Hypothalamus (tissue), 51 donors: ENCODE measurements at places on chromosomes 1 and 21.

GRCh38 chr21:28714777-28715464 is 277.8 kb downstream of the LTN1 start:
- DNase-seq = no peak

- DNase-seq = no peak
Observed at GRCh38 chr1:6796095-6796494, 10.8 kb downstream of the CAMTA1 start.

DNA sequence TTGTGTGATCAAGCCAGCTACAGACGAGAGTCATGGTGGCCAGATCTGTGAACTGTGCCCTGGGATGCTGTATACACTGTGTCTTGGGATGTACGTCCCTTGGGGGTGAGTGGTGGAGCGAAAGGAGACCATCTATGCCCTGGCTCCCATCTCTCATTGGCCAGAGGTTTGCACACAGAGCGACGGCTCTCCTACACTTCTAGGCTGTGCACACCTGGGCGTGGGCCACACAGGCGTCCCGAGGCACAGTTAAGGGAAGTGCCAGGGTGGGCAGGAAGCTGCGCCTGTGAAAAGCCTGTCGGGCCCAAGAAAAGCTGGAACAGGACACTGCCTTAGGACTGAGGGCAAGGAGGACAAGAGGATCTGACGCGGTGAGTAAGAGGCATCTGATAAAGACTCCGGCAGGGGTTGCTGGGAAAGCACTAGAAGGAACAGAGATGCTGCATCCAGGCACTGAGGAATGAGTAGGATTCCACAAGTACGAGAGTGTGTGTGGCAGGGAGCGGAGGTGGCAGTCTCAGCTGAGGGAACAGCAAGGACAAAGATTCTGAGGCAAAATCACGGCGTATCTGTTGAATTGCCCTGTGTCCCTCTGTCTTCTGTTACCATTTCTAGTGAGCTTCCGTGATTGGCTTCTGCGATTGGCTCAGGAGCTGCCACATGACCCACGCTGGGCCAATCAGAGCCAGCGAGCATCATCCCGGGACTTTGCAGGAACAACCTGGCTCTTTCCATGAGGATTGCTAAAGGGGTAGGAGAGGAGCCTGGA is 67.9 kb upstream of the ZBTB40 start:
- DNase-seq = no peak

DNA sequence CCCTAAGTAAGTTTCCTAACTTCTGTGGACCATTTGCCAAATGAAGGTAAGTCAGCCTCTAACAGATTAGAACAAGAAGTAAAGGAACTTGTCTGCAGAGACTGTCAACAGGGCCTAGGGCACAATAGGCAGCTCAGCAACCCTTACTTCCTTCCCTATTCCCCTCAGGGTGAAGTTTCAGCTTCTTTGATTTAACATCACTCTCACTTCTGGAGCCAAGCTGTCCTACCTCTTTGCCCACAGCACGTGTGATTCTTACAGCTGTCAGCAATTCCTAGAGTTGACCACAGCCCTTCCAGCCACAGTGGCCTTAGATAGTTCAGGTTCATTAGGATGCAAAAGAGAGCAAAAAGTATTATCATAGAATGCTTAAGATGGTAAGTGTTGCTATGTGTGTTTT is 7.6 kb upstream of the EIF4G3 start:
- DNase-seq = no peak

- no peak for DNase-seq
Observed at GRCh38 chr1:147717051-147717705, 43.2 kb downstream of the GJA5 start.

- no peak for DNase-seq
Observed at GRCh38 chr1:161119092-161119903, 1.4 kb downstream of the NIT1 start.

GRCh38 chr1:212728606-212729005 is 29.0 kb upstream of the BATF3 start:
- DNase-seq = no peak

DNA sequence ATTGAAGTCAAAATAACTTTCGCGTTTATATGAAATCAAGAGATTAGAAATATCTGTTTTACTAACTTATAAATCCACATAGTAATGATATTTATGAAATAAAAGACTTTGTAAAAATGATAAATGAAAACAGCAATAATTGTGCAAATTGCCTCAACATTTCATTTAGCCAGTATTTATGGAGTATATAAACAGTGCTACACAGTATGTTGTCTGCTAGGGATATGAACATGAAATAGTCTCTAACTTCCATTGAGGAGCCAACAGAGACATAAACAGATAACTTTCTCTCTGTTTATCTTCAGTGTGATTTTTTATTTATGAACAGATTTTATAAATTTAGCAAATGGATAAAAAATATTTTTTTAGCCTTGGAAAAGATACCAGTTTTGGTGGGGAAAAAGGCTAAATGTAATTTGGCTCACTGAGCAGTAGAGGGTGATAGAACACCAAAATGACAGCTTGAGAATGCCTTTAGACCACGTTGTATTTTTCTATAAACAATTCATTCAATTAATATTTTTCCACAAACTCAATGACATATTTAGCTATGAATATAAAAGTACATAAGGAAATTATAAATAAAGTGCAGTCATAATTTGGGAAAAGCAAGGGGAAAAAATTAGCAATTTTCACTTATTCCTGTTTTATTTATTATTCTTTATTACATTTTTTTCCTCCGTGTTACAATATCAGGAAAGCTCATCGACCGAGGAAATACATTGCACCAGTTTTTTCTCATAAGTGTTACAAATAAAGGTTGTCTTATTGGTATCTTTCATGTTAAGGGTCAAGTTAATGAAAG is 47.5 kb upstream of the EEIG2 start:
- no peak for DNase-seq

DNA sequence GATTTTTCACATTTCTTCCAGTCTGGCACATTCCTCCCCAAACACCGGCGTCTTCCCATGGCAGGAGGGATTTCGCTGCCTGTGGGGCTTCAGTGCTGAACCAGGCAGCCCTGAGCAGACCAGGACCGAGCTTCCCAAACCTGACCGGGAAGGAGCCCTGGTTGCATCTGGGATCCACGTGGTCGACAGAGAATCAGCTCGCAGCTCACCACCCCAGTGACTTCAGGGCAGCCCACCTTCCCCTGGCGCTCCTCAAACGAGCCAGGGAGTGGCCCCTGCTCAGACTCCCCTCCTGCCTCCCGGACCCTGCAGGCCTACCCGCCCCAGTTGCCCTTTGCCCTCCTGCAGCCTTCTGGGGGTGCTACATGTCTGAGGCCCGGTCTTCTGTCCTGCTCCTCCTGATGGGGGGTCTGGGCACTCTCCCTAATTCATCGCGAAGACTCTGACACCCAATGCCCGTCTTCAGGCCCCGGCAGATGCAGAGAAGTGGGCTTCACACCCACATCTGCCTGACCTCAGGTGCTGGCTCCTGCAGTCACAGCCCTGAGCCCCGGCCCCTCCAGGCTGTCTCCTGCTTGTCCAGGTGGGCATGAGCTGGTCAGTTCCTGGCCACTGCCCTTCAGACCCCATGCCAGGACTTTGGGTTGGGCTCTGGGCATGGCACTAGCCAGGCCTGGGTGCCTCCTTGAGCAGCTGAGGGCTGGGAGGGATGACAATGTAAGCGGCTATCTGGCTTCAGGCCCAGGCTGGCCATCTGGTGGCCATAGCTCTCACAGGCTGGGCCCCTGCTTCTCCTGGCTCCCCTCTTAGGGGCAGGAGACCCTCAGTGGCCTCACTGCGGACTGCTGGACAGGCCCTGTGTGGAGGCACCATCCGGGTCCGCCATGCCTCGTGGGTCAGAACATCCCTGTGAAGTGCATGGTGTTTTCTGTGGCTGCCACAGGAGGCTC is 26.1 kb upstream of the PRSS38 start:
- no peak for DNase-seq

GRCh38 chr1:111660204-111661150 is 40.9 kb downstream of the RAP1A start:
- no peak for DNase-seq

DNA sequence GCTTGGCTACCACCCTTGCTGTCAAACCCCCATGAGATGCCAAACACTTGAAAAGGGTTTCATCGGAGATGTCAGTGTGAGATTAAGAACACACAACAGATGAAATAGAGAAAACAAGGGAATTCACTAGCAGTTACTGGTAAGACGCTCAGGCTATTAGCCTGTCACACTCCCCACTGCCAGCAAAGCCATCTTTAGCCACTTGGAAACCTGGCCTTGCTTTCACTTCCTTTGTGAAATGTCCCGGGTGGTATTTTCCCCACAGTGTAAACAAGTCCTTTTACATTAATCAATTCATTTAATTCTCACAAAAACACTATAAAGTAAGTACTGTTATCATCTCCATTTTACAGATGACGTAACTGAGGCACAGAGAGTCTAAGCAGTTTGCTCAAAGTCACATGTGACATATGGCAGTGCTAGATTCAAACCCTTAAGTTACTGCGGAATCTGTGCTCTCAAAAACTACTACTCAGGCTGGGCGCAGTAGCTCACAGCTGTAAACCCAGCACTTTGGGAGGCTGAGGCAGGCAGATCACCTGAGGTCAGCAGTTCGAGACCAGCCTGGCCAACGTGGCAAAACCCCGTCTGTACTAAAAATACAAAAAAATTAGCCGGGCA is 32.7 kb upstream of the KHDRBS1 start:
- no peak for DNase-seq

DNA sequence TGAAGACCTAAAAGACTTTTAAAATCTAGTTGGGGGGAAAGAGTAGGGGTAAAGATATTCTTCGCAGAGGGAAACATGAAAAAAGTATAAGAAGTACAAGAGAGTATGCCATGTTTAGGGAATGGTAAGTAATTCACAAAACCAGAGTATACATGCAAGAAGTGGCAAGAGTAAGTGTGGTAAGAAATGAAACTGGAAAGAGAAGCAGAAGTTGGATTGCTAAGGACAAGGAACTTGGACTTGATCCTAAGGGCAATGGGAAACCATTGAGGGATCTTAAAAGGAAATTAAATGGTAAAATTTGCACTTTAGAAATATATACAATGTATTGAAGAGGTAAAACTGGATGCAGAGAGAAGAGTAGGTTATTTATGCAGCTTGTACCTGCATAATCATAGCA is 9.2 kb upstream of the ZNF644 start:
- no peak for DNase-seq

- no peak for DNase-seq
Observed at GRCh38 chr1:59183749-59184317, 113.1 kb upstream of the FGGY start.

- DNase-seq = no peak
Observed at GRCh38 chr1:7289694-7290093, 481.4 kb upstream of the VAMP3 start.

DNA sequence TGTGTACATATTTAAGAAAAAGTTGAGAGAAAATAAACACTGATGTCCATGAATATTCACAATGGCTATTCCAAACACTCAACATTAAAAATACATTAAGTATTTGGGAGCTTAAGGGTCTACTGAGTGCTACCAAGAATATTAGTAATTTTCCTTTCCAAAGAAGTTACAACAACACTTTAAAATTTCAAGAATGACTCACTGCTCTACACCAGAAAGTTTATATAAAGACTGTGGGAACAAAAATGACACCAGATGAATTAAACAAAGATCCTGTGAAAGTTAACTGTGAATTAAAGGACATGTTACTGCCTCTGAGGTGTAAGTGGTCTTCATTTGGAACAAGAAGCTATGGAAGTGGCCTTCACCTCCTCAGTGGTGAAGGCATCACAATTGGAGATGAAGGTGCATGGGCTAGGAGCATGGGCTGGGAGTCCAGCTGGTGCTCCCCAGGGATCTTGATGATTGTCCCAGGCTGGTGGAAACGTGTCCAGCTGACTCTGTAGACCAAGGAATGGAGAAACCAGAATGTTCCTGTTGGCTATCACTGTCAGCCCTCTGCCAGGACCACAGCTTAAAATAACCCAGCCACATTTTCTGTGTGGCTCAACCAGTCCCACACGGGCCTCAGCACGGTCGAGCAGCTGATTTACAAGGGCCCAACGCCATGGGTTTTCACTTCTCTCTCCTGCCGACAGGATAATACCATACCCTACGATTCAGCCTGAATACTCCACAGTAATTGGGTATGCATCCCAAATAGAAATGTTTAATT is 28.8 kb downstream of the TAF5L start:
- no peak for DNase-seq

- DNase-seq = no peak
Observed at GRCh38 chr1:181818943-181819342, 242.6 kb downstream of the ZNF648 start.
